ENCODE measurements at places on chromosomes 1 and 21.

- no peak for DNase-seq
Observed at GRCh38 chr1:203174324-203174985, 1.2 kb downstream of the MYBPH start.

- DNase-seq, result no peak
Observed at GRCh38 chr1:222772996-222773379, 36.0 kb downstream of the FAM177B start.

DNA sequence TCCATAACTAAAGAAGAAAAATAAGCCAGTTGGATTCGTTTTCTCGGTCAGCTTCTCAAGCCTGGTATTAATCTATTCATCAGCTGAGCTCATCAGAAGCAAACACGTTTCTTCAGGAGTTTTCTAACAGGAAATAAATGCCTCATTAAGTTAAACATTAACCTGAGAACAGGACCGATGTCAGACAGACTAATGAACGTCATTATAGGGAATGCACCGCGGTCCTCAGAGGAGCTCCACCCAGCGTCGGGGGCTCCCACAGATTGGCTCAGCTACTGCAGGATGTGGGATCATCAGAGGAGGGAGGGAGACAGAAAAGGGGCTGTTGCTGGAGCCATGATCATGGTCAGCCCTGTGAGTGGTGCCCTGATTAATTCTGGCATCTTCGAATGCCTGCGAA, 615.4 kb downstream of the PTPRU start:
- no peak for DNase-seq

GRCh38 chr1:72482736-72483413, 200.5 kb upstream of the NEGR1 start:
- DNase-seq, result no peak

DNA sequence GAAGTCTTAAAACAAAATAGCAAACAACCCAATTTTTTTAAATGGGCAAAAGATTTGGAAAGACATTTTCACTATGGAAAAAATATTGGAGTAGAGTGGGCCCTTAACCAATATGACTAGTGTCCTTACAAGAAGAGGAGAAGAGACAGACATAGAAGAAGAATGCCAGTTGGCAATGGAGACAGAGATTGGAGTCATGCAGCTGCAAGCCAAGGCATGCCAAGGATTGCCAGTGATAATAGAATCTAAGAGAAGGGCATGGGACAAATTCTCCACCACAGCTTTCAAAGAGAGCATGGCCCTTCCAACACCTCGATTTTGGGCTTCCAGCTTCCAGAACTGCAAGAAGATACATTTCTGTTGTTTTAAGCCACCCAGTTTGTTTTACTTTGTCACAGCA, 92.7 kb downstream of the RGS2 start:
- no peak for DNase-seq

DNA sequence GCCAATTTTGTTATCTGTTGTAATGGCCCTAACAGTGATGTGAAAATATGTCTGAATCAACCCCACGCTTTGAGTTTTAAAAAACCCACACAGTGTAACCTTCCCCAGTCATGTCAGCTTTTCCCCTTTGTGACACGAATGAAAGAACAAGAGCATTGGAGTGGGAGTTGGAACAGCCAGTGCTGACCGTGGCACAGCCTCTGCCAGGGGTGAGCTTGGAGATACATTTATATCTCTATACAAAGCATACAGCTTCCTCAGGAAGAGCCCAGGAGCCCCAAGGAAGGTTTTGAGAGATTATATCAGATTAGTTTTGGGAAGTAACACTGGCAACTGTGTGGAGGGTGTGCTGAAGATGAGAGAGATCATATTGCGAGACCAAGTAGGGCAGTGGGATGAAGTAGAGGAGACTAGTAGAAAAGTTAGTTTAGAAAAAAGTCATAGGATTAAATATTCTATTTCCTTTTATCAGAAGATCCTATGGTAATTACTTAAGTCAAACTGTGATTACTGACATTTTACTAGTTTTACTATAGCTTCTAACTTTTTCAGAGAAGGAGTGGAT, 15.9 kb downstream of the LRRC8B start:
- DNase-seq, result no peak

GRCh38 chr1:168148916-168149315, 12.2 kb upstream of the GPR161 start:
- DNase-seq, result no peak

GRCh38 chr1:111142356-111142975, 2.4 kb downstream of the CEPT1 start:
- no peak for DNase-seq

GRCh38 chr1:168520052-168520751, 23.6 kb downstream of the XCL2 start:
- no peak for DNase-seq

GRCh38 chr1:94542088-94542870, 720 bp upstream of the F3 start:
- DNase-seq, result no peak

GRCh38 chr1:180501865-180502360, 464 bp downstream of the ACBD6 start:
- peak; percentile 75 for DNase-seq

GRCh38 chr1:214414691-214415090, 133.7 kb downstream of the SMYD2 start:
- no peak for DNase-seq

DNA sequence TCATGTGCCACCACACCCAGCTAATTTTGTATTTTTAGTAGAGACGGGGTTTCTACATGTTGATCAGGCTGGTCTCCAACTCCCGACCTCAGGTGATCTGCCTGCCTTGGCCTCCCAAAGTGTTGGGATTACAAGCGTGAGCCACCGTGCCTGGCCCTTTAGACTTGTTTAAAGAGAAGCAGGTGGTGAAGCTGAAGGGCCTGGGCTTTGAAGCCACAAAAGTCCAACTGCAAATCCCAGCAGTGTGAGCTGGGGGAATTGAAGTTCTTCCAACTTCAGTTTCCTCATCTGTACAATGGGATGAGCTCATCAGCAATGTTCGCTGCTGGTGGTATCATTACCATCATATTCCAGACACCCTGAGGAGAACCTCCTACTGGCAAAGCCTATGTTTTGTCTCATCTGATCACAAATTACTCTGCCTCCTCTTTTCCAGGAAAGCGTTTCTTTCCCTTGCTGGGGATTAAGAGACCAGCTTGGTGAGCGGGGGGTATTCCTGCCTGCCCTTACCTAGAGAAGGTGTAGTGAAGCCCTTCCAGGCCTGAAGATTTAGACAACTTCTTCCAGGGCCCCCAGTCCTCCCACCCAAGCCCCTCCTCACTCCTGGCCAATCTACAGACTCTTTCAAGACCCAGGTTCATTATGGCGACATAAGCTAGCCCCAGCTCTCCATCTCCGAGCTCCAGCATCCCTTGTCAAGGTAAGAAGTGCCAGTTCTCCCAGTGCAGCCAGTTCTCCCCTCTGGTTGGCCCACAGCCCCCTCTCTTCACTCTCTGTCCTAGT, 2.4 kb upstream of the SHISA4 start:
- DNase-seq, result no peak

GRCh38 chr1:113929750-113930498, 800 bp downstream of the HIPK1 start:
- DNase-seq, result no peak

GRCh38 chr1:3533067-3534048, 78.0 kb downstream of the MEGF6 start:
- no peak for DNase-seq

GRCh38 chr21:20971296-20971921, 26.8 kb upstream of the NCAM2 start:
- DNase-seq, result no peak

DNA sequence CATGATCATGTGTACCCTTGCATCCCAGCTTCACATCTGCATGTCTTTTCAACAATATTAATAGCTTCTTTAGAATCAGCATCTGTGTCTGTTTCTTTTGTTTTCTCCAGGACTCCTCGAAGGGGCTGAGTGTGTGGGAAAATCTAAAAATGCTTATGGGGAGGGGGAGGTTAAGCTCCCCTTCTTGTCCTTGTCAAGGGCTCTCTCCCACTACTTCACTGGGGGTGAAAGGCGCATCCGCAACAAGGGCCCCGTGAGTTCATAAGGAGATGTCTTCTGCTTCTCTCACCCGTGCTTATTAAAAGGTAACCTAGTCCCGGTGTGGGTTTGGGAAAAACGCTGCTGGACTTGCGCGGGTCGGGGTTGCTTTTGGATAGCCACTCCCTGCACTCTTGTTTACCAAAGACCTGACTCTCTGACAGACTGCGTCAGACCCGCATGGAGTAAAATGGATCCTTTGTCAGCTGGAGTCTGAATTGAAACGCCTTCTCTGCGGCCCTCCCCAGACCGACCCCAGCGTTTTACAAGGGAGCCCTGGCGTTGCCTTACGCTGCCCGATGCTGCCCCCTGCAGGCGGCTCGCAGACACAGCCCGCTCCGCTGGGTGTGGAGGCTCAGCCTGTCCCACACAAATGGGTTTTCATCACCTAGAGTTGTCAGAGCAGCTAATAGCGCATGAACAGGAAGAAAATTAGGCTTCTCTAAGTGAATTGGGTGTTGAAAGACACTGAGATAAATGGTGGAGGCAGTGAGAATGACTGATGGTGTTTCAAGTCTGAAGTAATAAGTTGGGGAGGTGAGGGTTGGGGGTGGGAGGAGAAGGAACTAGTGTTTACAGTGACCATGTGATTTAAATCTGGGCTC, 53.8 kb downstream of the IER5 start:
- peak; percentile 76 for DNase-seq

DNA sequence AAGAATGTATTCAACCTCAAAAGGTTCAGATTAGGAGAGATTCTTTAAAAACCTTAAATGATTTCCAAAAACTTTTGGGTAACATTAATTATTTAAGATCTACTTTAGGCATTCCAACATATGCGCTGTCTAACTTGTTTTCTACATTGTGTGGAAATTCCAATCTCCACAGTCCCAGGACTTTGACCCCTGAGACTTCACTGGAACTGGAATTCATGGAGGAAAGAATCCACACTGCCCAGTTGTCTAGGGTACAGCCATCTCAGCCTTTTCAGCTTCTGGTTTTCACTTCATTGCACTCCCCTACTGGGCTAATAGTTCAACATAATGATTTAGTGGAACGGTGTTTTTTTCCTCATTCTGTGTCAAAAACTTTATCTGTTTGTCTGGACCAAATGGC, 161.5 kb downstream of the IER5 start:
- no peak for DNase-seq

GRCh38 chr1:209589863-209590262, 6.3 kb downstream of the CAMK1G start:
- DNase-seq, result no peak

GRCh38 chr1:228898582-228898992, 163.3 kb downstream of the RHOU start:
- DNase-seq, result no peak

DNA sequence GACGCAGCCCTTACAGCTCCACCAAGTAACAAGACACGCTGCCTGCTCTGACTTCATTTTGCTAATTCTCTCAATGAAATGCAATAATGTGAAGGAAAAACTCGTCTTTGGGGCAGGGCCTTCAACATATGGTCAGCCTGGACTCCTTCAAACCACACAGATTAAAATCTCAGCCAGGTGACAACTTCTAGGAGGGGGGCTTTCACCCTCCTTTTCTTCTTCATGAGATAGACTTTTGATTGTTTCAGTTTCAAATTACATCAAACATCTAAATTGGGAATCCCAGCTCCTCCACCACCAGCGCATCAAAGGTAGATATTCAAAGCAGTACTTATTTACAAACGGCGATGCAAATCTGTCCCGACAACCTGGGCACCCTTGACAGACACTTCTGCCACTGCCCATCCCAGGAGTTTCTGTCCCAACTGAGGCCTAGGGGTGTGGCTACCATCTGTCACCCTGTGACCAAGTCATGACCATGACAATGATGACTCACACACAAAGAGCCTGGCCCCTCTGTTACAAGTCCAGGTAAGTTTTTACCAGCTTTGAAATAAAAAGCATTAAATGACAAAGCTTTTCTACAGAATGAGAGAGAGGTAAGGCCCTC, 29.7 kb downstream of the SSBP3 start:
- DNase-seq, result no peak

DNA sequence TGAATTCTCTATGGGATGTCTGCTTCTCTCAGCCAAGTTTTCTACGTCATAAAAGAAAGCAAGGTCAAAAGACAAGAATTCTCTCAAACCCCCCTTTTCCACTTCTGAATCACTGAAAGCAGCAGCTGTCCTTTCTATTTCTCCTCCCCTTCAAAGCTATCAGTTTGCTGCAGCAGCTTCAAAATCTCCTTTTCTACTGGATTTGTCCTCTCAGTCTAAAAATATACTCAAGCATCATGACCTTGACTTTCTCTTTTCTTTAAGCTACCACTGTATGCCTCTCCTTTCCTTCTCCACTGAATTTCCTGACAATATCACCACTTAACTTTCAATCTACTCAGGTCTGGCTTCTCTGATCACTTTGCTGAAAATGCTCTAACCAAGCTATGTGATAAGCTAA, 1.9 kb downstream of the WDR64 start:
- no peak for DNase-seq

DNA sequence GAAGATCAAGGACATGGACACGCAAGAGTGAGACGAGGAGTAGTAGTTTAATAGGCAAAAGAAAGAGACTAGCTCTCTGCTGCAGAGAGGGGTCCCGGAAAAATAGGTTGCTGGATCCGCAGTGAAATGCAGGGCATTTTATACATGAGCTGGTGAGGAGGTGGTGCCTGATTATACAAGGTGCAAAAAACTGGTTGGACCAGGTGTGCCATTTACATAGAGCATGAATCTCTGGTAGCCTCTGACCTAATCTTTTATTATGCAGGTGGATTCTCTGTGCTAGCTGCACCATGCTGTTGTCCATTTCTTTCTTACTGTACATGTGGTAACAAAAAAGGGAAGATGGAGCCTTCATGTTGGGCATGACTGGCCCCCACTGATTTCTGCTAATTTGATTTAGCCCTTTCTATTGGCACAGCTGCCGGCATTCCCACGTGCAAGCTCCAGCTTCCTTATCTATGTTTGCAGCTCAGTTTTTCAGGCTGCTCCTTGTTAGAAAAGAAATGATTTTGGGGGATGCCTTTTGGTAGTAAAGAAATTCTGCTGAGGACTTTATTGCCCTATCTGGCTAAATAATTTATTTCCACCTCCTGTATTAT, 548.1 kb downstream of the BRINP3 start:
- no peak for DNase-seq

- DNase-seq, result no peak
Observed at GRCh38 chr1:158810311-158810710, 20.8 kb upstream of the MNDA start.

DNA sequence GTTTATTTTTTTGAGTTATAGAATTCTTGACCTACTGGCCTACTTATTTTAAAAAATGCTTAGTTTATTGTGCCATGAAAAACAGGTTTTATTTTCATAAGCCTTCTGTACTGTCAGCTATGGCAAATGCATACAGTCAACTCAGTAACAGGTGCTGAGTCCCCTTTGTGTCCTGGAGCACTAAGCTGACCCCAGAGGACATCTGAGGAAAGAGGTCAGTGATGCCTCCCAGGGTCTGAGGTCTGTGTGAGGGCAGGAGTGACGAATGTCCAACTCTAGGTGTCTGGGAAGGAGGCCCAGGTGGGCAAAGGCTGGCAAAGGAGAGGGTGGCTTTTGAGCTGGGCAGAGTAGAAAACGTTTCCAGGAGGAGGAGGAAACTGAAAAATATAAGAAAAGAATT, 7.8 kb upstream of the TMEM201 start:
- no peak for DNase-seq

- DNase-seq, result no peak
Observed at GRCh38 chr1:233912447-233912846, 8.0 kb downstream of the SLC35F3 start.

Measured in NCI-H774 (cell line).